ENCODE measurements at places on chromosomes 3 and 15.
A peak's percentile ranks its signal among the peaks of the same experiment; 100 is the strongest.

GRCh38 chr3:184168363-184169120 is 6.1 kb upstream of the AP2M1 start:
- no peak for ATAC-seq

DNA sequence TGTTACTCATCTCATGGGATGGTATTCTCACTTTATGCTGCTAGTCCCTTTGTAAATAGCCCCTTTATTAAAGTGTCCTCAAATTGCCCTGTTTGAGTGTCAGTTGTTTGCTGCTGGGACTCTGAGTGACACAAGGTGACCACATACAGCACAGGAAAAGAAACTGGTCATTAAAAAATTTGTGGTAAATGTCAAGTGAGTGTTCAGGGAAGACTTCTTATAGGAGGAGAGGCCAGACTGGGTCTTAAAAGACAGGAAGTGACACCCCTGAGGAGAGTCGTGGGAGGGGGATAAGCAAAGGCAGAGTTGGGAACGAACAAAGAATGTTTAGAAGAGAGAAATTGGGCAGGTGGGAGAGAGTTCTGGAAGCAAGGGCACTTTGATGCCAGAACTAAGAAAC is 35.2 kb downstream of the CCR3 start:
- no peak for ATAC-seq

DNA sequence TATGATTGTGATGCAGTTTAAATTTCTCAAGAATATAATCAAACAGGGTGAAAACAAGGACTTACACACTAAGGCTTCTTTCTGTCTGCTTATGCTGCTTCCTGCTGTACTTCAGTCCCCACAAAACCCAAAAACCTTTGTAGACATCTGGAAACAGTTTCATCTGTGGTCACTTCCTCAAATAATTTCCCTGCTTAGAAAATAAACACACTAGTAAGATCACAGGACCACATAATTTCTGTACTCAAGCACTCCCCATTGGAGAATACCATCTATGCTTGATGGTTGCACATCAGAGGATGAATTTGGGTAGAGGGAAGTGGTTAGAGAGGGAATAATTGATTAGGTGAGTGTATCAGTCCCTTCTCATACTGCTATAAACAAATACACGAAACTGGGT is 266.2 kb downstream of the LSAMP start:
- ATAC-seq: peak; percentile 77

GRCh38 chr15:87470923-87471322 is 785.6 kb downstream of the NTRK3 start:
- ATAC-seq: no peak

DNA sequence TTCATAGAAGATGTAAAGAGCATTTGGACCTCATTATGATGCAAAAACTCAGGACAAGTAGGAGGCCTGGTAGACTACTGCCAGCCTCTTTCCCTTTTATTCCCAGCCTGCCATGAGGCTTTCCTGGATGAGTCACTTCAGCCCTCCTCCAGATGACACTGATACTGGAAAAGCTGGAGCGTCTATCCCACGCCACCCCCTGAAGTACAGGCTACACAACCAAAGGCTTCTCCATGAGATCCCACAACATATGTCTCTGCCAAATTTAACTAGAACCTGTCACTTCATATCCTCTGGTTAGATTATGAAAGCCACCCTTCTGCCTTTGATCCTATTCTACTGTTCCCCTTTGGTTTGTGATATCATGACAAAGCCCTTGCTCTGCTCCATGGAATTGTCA is 56.1 kb upstream of the CPNE4 start:
- ATAC-seq: no peak

DNA sequence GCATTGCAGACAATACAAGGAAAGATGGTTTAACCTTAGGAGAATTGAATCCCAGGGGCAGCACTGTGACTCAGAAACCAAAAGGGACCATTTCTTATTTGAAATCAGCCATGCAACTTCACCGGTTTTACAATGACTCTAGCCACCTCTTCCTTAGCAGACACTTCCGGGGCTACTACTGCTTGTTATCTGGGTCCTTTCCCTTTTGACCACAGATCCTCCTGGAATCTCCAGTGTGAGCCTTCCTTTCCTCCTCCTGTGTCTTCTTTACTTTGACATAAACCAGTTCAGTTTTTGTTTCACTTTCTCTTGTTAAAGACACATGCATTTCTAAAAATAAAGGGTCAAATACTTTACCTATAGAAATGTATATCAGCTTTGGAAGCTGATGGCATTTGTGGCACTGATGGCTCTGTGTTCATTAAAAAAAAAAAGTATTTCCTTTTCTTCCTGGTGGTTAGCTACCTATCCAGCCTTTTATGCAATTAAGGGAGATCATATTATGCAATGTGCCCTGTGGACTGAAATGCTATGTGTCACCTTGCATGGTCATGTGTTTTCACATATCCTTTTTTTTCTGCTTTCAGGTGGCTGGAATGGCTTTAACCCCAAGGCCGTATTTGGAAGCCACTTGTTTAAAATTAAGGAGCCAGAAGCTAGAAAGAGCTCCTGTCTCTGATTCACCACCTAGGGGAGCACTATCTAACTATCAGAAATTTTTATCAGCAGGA is 296.2 kb downstream of the CHL1 start:
- ATAC-seq: no peak

- no peak for ATAC-seq
Observed at GRCh38 chr15:69906256-69907185, 191.2 kb downstream of the TLE3 start.

GRCh38 chr3:180358179-180358578 is 243.8 kb upstream of the TTC14 start:
- ATAC-seq: peak; percentile 33

DNA sequence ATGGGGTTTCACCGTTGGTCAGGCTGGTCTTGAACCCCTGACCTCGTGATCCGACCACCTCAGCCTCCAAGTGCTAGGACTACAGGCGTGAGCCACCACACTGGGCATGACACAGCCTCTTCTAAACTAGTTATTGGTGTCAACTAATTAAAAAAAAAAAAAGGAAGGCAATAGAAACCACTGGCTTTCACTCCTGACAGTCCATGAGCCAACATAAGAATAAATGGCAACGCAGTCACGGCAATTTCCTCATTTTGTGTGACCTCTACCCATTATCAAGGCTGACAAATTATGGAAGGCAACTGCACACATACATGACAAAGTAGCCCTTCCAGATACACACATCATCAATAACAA is 5.9 kb downstream of the ARHGEF3 start:
- ATAC-seq: no peak

GRCh38 chr15:60301024-60301423 is 96.8 kb downstream of the ANXA2 start:
- no peak for ATAC-seq

DNA sequence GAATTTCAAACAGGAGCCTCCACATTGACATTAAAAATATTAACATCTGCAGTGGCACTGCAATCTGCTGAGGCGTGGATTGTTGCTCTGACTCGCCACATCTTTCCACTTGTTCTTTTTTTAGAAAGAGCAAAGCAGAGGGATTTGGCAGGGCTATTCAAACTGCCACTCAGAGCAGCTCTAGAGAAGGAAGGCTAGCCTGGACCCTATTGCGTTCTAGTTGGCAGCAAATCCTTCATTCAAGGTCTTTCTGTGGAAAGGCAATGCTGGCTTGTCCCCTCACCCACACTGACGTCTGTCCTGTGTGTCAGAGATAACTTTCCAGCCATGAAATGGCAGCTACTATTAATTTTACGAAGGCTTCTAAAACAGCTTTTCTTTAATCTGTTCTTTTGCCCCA is 483.2 kb upstream of the SGO1 start:
- peak; percentile 56 for ATAC-seq

DNA sequence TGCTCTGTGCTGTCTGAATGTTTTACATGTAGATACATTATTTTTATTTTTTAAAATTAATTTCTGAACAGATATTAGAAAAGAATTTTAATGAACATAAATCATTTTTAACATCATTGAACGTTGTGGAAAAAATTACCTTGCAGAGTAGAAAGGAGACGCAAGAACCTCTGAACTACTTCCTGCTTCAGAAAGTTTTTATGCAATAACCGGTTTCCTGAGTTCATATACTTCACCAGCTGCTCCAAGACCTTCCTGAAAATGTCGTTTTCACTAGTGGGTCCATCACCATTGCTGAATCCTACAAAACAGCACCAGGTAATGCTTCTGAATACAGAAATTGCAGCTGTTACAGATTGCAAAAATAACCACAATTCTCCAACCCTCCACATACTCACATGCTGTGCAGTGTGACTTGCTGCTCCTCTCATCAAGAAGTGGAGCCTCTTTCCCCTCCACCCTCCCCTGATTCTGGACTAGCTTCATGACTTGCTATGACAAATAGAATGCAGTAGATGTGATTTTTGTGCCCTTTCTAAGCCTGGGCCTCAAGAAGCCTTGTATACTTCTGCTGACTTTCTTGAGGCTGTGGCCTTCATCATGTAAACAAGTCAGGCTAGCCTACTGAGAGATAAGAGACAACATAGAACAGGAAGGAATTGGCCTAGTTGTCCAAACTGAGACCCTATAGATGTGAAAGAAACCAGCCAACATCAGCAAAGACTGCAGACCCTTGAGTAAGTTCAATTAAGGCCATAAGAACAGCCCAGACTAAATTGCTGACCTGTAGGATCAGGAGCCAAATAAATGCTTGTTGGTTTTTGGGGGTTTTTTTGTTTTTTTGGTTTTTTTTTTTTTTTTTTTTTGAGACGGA is 80.4 kb downstream of the TRANK1 start:
- ATAC-seq: no peak

DNA sequence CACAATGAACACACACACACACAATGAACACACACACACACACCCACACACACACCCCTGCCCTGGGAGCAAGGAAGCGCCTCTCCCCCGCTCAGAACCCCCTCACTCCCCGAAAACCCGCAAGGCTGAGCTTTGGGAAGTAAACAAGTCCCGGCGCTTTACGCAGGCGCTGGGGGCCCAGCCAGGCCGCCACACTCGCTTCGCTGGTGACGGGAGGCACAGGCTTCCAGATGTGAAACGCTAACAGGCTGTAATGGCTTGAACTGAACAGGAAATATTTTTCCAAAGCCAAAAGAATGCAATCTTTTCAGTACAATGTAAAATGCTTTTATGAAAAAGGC is 122.7 kb upstream of the IGF1R start:
- no peak for ATAC-seq

DNA sequence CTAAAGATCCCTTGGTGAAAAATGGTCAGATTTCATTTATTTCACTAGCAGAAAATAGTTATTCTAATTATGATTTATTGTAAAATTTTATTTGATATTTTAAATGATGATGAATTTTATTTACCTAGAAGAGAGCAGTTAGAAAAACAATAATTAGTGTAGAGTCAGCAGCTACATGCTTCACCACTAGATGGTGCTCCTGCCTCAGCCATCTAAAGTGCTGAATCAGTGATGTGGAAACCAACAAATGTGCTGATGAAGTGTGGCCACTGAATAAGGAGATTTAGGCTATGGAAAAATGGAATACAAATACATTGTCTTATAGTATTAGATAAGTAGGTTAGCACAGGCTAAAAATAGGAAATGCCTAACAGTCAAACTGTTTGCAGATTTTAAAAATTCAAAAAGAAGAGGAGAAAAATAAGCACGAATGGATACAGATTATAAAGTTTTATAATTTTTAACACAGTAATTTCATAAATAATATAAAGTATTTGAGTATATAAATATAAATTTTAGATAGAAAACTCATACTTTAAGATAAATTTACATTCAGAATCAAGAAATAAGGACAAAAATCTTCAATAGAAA is 109.8 kb downstream of the PPP2R3A start:
- ATAC-seq: peak; percentile 74

Data from SK-N-SH treated with all-trans-retinoic acid at 6 μM for 48 hours (cell line).